Stimulated activated CD4-positive, alpha-beta T cell treated with anti-CD3 and anti-CD28 coated beads, Interleukin-15, amount 100 ng/mL, for 1 hour (primary cell): ENCODE measurements at places on chromosomes 5 and 9.

DNA sequence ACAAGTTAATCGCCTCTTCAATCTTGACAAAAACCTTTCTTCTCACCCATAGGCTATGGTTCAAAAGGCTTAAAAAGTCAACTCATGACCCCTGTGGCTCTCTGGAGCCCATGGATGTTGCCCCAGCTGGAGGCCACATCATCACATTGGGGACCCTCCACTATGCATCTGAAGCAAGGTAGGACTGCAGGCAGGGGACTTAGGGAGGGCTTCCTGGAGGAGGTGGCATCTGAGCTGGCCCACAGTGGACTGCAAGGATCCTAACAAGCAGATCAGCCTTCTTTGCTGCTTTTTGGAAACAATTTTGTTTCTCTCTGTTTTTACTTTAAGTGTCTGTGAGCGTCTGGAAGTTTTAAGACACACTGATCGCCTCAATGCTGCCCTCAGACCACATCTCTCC, 234.7 kb downstream of the HSPA4 start:
- DNase-seq = no peak

- DNase-seq = no peak
These were observed 90.2 kb upstream of the LHFPL2 start for GRCh38 chr5:78738693-78739300.

- DNase-seq = no peak
These were observed 42.7 kb downstream of the NSD1 start for GRCh38 chr5:177176175-177176711.

- DNase-seq = no peak
These were observed 3.9 kb upstream of the BARX1 start for GRCh38 chr9:93958819-93959682.

DNA sequence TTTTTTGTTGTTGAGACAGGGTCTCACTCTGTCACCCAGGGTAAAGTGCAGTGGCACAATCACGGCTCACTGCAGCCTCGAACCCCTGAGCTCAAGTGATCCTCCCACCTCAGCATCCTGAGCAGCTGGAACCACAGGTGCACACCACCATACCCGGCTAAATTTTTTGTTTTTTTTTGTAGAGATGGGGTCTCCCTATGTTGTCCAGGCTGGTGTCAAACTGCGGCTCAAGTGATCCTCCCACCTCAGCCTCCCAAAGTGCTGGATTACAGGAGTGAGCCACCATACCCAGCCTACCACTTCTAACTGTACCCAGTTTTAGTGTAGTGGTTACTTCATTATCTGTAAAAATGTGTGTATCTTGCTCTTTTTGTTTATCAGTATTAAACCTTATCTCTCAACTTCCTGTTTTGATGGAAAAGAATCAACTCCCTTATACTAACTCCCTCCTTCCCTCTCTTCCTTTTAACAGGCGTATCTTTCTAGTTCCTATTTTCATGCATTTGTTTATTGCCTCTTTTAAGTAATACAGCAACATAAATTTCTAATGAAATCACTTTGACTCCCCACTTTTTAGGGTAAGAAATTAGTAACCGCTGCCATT, 33.1 kb downstream of the GRAMD2B start:
- DNase-seq = no peak

DNA sequence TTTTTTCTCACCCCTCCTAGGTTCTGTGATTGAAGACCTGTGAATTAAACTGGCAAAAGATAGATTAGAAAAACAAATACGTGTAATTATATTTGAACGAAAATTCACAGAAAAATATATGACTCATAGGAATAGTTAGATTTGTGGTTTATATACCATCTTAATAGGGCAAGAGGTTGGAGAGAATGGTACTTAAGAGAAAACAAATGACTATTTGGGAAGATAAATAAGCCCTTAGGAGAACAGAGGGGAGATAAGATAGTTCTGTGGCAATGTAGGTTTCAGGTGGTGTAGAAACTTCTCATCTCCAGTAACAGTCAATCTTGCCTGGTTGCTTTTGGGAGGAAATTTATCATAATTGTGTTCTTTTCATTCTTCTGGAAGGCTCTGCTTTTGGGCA, 122.0 kb downstream of the PRDM9 start:
- DNase-seq = no peak

DNA sequence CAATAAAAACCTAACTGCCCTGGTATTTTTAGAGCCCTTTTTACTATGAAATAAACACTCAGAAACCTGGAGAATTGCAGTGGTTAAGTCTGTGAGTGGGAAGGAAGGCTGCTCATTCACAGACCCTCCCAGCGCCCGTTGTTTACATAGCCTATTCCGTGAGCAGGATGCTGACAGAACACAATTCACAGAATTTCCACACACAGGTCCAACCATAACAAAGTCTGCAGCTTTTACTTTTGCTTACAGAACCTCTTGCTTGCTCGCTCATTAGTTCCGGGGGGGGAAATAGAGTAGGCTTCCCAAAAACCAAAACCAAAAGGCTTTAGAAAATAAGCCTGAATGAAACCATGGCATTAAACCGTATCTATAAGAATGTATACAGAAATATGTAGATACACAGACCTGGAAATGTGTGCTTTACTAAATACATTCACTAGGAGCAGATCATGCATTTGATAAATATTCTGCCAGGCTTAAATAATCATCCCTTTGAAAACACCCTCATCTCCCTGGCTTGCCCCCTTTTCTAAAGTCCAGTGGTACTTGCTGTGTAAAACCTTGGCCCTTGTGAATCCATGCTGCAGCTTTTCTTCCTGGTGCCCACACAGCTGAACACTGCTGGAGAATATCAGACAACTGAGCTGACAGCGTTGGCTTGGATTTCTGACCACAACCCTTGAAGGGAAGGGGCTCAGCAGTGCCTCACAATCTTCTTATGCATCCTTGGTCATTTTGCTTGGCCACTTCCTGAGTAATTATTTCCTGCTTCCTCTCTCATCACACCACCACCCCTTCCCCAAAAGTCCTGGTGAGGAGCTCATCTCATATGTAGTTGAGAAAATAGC, 128.0 kb downstream of the FANCC start:
- DNase-seq = no peak

- no peak for DNase-seq
These were observed 63.7 kb upstream of the PRLR start for GRCh38 chr5:35294017-35294416.

- DNase-seq = no peak
These were observed 119.4 kb downstream of the MED27 start for GRCh38 chr9:131960311-131960710.

DNA sequence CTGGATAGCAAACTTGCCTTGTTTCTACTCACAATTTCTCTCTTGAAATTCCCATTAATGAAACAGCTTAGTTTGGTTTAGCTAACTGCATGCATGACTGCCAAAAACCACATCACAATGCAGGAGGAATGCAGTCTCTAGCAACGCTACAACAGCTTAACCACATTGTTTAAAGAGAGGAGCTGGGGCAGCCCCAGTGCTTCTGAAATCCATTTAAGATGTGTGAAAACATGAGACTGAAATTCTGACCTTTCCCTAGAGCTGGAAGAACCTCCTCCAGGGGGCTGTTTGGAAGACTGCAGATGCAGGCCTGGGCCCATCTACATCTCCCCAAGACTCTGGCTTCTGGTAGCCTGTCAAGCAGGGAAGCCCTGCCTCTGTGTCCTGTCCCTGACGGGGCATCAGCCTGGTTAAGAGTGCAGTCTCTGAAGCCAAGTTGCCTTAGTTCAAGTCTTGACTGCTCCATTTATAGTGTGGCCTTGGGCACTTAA, 157.1 kb downstream of the ZNF462 start:
- no peak for DNase-seq

DNA sequence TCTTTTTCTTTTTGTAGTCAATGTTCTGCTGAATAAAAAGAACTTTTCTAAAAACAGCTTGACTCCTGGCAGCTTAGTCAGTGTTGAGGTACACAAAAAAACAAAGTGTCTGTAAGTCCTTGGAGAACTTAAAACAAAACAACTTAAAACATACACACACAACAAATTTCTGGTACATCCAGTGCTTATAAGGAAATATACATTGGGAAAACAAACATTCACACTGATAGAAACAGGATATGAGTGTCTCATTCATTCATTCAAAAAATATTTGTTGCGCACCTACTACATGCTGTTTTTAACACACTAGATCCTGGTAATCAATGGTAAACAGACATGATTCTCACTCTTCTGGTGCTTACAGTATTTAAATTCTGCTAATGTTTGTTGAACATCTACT, 27.4 kb upstream of the MEGF9 start:
- no peak for DNase-seq

GRCh38 chr5:78544561-78545201, 103.9 kb downstream of the LHFPL2 start:
- DNase-seq = no peak

DNA sequence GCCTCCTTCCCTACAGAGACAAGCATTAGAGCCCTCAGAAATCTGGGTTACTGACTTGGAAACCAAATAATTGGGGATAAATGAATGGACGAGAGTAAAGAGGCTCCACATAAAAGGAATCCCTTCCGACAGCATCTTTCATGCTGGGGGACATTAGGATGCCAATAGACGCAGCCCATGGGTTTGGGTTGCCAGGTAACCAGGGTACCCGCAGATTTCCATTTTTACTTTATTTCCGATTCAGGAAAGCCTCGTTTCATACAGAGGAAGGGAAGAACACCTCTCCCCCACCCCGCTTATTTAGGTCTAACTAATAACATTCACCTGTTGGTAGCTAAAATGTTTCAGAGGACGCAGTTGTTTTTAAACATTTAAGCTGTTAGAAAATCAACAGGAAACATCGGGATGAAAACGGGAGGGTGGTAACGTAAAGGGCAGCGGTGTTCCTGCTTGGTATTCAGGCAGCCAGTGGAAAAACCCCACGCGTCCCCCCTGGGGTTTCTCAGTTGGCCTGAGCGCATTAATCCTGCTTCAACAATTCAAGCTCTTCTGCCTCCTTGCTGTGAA, 179.5 kb downstream of the YTHDC2 start:
- DNase-seq = no peak

DNA sequence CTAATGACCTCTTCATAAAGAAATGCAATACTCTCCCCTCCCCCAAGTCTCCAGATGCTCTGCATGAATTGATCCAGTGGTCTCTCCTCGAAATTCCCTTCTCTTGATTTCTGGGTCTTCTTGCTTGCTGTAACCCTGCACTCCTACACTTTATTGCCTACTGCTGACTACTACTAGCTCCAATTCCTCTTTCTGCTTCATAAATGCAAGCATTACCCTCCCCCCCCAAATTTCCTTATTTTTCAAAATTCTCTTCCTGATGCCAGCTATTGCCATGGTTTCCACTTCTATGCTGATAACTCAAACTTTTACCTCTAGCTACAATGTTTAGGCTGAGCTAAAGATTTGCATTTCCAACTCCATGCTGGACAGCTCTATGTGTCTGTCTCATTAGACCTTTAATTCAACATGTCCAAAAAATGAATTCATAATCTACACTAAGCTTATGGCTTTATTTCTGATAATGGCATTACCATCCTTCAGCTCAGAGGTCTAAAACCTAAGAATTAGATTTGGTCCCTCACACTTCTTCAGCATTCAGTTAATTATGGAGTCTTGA, 1.4 kb downstream of the ZBTB26 start:
- no peak for DNase-seq

GRCh38 chr9:84597131-84597530, 72.4 kb upstream of the NTRK2 start:
- no peak for DNase-seq

DNA sequence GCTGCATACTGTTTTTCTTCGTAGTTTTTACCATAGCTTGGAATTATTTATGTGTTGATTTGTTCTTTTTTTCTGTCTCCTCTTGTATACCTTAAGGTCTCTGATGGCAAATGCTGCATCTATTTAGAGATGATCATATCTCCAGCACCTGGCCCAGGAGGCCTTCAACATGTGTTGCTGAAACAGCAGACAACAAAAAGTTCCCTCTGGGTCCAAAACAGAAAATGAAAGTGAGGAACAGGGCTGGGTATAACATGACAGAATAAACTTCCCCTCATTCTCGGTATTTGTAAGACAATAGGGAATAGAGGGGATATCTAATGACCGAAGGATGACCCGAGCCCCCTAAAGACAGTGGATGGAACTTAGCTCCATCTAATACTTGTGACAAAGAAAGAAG, 22.7 kb upstream of the PCSK1 start:
- no peak for DNase-seq

- no peak for DNase-seq
These were observed 93.8 kb downstream of the HSPA4 start for GRCh38 chr5:133145436-133146170.

GRCh38 chr5:173772384-173773059, 115.6 kb upstream of the CPEB4 start:
- DNase-seq = no peak

DNA sequence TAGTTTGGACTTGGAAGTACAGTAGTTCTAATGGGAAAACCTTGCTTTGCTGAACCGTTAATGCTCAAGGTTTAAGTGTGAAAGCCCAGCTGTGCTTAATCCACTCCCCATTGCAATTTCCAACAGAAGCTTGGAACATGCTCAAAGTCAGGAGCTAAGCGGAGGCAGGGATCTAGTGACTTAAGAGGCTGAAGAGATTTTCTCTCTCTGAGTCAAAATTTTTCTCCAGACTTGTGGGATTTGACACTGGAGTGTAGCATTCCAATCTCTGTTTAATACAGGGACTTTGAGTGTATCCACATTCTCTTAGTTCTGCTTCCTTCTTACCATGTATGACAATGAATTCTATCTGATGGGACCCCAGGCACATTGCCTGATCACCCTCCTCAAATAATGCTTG, 471.8 kb downstream of the KIF4B start:
- DNase-seq = no peak

- no peak for DNase-seq
These were observed 50.6 kb downstream of the PTPN3 start for GRCh38 chr9:109447329-109448076.

- no peak for DNase-seq
These were observed 1.6 kb upstream of the ARHGEF39 start for GRCh38 chr9:35666549-35666948.
